ENCODE measurements at places on chromosomes 13 and 19.

DNA sequence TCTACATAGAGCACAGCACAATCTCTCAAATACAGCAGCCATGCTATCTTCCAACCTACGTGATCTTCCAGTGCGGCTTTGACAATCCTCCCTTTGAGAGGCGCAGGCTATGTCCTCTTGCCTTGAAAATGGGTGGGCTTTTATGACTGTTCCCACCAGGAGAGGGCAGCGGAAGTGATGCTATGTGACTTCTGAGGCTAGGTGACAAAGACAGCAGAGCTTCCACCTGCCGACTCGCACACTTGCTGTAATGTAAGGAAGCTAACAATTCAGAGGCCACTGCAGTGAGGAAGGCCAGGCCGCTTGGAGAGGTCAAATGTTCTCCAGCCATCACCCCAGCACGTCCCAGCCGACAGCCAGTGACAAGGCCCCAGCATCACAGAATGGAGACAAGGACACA is 65.8 kb downstream of the MRPL57 start:
- no peak for DNase-seq

- DNase-seq: no peak
Measured at GRCh38 chr13:76832258-76832988, 53.8 kb downstream of the KCTD12 start.

- no peak for DNase-seq
Measured at GRCh38 chr19:33520048-33520643, 1.4 kb downstream of the PEPD start.

DNA sequence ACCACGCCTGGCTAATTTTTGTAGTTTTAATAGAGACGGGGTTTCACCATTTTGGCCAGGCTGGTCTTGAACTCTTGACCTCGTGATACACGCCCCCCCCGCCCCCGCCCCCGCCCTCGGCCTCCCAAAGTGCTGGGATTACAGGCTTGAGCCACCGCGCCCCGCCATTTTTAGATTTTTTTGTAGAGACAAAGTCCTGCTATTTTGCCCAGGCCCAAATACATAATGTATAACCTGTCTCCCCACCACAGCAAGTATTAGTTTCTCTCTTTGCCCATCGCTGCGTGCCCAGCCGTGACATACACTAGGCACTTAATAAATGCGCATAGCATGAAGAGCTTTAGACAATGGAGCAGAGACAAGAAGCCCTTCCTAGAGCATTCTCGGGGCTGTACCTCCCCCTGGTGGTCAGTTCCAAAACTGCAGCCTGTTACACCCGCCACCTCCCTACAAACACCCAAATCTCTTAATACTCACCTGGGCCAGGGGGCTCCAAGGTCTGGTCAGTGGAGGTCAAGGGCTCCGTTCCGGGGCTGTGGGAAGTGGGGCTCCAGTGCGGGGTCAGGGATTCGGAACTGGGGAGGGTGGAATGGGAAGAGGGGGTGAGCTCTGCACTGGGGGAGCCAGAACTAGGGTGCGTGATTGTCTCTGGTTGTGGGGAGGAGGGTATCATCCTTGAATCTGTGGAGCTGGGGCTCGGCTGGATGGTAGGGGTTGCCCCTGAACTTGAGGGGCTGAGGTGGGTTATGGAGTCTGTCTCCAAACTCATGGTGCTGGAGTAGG is 22.5 kb downstream of the IQCN start:
- DNase-seq: peak; percentile 61

DNA sequence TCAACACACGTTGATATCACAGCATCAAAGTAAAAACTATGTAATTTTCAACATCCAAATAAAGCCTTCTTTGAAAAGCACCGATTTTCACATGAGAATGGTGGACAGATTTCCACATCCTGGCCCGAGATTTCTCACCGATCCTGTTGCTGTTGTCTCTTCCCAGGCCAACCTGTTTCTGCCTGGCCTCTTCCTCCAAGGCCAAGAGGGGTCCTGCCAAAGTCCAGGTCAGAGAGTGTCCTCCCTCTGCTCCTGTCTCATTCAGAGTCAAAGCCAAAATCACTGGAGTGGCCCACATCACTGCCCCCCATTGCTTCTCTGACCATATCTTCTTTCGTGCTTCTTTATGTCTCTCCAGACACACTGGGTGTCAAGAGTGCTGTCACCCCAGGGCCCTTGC is 49.5 kb downstream of the CHST8 start:
- no peak for DNase-seq

- DNase-seq: peak; percentile 94
Measured at GRCh38 chr13:23618341-23618740, 48.1 kb downstream of the TNFRSF19 start.

GRCh38 chr13:78816154-78816553 is 157.2 kb upstream of the OBI1 start:
- no peak for DNase-seq

- no peak for DNase-seq
Measured at GRCh38 chr13:25910991-25911419, 140.8 kb downstream of the SHISA2 start.

DNA sequence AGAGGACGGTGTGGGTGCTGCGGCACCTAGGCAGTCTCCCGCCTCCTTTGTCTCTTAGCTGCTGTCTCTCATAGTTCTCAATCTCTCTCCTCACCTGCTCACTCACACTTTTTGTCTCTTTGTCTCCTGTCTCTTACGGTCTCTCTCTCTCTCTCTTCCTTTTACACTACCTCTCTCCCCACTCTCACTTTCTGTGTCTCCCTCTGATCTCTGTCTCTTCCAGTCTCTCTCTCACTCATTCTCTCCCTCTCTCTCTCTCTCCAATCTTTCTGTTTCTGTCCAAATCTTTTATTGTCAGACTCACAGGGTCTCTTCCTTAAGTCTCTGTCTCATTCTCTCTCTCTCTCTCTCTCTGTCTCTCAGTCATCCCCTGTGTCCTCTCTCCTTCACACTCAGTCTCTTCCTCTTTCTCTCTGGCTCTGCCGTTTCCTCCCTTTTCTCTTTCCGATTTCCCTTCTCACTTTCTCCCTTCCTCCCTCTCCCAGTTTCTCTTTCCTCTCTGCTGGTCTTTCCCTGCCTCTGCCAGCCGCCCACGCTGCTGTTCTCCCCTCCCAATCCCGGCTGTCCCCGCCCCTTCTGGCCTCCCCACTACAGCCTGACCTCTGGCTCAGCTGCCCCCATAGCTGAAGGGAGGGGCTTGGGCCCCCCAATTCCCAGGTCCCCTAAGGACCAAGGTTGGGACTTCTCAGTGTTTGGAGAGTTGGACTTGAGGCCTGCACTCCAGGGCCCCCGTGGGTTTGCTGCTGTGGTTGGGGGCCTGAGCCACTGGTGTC is at the start of gene PLEKHA4:
Gene PLEKHA4, minus strand, starts transcription at position 504 of the 773 bp plus-strand sequence. CDS start 997 bp downstream, outside the sequence.
- peak; percentile 53 for DNase-seq

- DNase-seq: peak; percentile 61
Measured at GRCh38 chr19:10419646-10420443, 493 bp upstream of the PDE4A start.

DNA sequence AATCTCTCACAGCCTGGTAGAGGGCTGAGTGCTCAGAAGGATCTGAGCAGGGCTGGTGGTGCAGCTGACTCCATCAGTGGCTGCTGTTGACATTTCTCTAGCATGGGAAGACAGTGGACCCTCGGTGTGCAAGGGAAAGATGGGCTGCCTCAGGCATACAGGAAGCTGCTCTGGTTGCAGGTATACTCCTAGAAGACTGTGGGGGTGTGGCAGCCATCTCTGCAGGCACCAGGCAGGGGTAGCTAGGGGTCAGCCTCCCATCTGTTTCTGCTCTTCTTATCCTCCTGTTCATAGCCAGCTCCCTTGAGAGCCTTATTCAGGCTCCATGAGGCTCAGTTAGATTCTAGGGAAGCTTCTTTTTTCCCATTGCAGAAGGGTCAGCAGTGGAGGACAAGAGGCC is 475.5 kb downstream of the TSHZ3 start:
- no peak for DNase-seq

DNA sequence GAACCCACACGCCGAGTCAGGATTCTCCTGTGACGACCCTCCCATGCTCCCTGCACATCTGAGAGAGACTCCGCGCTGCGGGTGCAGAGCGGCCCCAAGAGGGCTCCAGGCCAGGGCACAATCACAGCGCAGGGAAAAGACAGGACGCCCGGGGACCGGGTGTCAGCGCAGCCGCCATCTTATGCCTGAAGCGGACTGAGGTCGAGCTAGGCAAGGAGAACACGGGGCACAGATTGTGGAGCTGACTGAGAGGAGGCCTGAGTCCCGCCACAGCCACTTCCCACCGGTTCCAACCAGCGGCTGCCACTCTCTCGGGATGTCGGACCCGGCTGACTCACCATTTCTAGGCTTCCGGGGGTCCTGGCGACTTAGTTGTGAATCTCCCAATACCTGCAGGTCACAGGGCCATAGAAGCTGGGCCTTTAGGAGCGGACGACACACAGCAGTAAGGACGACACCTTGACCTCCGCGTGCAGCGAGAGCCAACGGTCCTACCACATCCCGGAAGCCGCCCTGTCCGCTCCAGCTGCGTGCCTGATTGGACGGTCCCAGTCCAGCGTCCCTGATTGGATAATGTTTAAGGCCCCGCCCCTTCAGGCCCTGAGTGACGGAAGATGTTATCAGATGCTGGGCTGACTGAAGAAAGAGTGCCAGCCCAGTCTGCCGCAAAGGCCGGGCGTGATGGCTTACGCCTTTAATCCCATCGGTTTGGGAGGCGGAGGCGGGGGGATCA is at the start of gene ZNF728:
Gene ZNF728, minus strand, starts transcription at position 487 of the 733 bp plus-strand sequence. Its CDS starts 146 bp downstream, at position 341.
- DNase-seq: no peak

- DNase-seq: no peak
Measured at GRCh38 chr19:8438236-8438635, 6.5 kb upstream of the HNRNPM start.

GRCh38 chr19:15169541-15170285 is 31.1 kb downstream of the NOTCH3 start:
- DNase-seq: no peak

DNA sequence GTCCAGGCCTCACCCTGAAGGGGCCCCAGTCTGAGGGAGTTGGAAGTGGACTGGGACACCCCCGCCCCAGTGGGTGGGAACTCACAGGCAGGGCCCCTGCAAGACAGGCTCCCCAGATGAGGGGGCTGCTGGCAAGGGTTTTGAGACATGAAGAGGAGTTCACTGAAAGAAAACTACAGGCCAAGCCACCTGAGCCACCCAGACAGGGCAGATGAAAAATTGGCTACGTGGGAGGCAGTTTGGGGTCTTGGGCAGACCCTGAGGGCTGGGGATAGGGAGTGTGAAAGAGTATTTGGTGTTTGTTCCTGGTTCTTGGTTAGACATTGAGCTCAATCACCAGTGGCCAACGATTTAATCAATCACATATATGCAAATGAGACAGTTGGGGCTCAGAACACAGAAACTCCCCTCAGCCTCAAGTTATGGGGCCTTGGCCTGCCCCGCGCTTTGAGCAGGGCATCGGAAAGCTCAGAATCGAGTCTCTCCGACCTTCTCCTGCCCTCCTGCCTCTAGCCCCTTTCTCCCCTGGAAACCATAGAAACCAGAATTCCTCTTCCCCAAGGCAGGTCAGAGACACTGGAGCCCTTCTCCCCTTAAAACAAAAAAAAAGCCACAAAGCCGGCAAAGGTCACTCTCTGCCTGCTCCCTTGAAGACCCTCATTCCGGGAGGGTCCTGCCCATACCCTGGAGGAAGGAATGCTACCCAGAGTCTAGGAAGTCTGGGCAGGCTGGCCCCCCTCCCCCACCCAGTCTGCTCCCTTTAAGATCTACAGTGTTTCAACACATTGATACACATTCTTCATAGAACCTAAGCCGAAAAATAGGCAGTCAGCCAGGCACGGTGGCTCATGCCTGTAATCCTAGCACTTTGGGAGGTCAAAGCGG is 1.3 kb upstream of the ISYNA1 start:
- peak; percentile 74 for DNase-seq

DNA sequence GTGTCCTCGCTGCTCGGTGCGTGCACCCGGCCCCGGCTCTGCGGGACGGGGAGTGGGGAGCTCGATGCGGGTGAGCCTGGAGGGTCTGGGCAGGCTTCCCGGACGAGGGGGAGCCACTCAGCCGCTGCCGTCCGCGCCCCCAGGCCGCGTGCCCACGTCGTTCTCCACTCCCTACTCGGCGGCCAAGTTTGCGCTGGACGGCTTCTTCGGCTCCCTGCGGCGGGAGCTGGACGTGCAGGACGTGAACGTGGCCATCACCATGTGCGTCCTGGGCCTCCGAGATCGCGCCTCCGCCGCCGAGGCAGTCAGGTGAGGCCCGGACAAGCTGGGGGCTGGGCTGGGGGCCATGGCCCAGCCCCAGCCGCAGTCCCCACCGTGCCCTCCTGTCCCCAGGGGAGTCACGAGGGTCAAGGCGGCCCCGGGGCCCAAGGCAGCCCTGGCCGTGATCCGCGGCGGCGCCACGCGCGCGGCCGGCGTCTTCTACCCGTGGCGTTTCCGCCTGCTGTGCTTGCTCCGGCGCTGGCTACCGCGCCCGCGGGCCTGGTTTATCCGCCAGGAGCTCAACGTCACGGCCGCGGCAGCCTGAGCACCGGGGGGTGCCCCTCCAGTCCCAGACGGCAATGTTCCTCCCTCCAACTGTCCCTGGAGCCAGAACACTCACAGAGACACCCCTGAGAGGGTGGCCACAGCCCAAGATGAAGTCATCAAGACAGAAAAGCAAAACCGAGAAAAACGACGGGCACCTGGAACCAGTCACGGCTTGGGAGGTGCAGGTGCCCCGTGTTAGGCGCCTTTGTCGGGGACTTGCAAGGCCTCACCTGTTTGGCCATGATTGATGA is 2.5 kb upstream of the RPL36 start:
- no peak for DNase-seq

GRCh38 chr13:95341441-95341840 is 40.2 kb upstream of the ABCC4 start:
- no peak for DNase-seq

GRCh38 chr13:57734306-57734705 is 102.8 kb downstream of the PCDH17 start:
- no peak for DNase-seq

Data from fibroblast of skin of scalp (primary cell).